ENCODE measurements at places on chromosomes 3 and 15.

GRCh38 chr3:38313263-38313662 is 31.2 kb downstream of the SLC22A14 start:
- DNase-seq = no peak

- DNase-seq = no peak
These were observed 5.9 kb downstream of the STOML1 start for GRCh38 chr15:73986055-73986775.

- DNase-seq = no peak
These were observed 12.4 kb downstream of the BMF start for GRCh38 chr15:40096094-40096891.

GRCh38 chr3:105997800-105998526 is 129.2 kb upstream of the CBLB start:
- no peak for DNase-seq

GRCh38 chr15:63967616-63968015 is 78.7 kb downstream of the DAPK2 start:
- no peak for DNase-seq

DNA sequence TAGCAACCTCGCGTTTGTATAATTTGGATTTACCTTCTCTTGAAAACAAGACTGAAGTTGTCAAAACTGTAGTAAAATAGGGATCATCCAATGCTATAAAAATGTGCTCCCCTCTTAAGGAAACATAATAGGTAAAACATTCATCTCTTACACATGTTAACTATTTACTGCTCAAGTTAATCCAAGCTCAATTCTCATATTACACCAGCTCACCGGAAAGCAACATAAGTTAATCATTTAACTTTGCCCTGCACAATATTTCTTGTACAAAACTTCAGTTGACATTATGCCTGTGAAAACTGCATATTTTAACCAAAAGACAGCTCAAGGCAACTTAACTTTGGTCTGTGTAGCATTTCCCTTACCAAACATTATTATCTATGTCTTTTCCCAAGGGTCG is 634.2 kb downstream of the NAALADL2 start:
- DNase-seq = no peak

DNA sequence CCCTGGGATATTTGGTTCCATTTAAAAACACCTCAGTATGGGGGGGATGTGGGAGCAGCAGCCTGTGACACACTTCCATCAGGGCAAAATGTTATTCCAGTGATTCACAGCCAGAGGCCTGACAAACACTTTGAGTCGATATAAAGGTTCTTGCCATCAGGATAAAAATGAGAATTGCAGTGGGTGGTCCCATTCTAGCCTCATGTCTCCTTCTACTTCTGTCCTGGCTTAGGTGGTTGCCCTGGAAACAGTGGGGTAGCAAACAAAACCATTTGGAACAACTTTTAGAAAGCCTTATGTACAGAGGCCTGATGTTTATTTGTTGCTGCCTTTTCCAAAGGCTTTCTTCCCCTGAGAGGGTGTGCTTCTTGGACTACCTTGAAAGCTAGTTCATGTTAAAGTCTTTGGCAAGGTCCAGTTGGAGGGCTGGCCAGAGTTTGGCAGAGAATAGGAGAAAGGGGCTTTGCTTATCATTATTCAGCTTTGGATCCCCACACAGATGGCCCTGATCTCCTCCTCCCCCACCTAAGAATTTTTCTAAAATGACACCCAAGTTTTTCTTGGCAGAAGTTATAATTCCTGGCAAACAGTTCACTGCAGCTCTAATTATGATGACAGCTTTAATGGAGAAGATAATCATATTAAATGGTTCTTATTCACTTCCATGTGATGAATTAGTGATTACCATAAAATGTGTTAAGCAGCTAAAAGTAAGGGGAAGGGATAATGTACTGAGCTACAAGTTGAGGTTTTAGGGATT is 84.2 kb upstream of the ZNF280D start:
- no peak for DNase-seq
